ENCODE measurements at places on chromosomes 16 and 17.
A peak's percentile ranks its signal among the peaks of the same experiment; 100 is the strongest.

- DNase-seq = no peak
Observed at GRCh38 chr16:62149631-62150030, 113.4 kb upstream of the CDH8 start.

- DNase-seq = no peak
Observed at GRCh38 chr16:67914758-67915495, 16.7 kb downstream of the CTRL start.

DNA sequence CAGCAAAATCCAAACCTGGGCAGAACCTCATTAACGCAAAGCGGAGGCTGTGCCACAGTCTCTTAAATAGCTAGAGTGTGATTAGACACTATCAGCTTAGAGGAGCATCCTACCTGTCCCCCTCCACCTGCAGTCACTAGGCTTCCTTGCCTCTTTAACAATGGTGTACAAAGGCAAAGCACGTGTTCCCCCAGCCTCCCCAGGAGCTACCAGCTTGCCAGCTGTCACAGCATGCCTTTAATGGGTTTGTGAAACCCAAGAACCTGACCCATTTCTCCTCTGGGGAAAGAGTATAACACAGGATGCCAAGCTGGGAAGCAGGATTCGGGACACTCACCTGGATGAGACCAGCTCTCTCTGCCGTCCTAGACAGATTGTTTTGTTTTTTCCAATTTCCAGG lies 37.2 kb upstream of the TBX2 start:
- no peak for DNase-seq

DNA sequence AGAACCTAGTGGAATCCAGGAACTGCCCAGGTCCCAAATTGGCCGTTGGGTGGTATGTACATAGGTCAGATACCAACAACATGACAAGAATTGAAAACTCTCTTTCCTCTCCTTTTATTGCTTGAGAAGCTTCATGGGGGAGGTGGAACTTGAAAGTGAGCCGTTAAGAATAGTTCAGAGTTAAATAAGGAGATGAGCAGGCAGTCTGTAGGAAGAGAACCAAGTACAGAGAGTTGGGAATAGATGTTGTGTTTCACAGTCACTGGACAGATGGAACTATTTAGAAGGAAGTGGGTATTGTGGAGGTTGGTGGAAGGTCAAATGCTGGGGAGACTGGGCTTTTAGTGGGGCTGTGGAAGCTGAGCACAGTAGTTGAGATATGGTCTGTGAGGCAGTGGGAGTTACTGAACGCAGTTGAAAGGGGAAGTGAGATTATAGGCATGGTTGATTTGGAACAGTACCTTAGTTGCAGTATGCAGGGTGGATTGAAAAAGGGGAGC lies 26.4 kb downstream of the ARHGAP44 start:
- DNase-seq = no peak

- no peak for DNase-seq
Observed at GRCh38 chr17:43006639-43007551, at the start of gene IFI35. IFI35 (plus strand) TSS chr17:43006784; CDS start chr17:43006948, 164 bp downstream.

- DNase-seq = no peak
Observed at GRCh38 chr16:11448796-11449416, 103.6 kb downstream of the RMI2 start.

GRCh38 chr17:3575511-3575910 lies 17.9 kb upstream of the TRPV3 start:
- DNase-seq = no peak

DNA sequence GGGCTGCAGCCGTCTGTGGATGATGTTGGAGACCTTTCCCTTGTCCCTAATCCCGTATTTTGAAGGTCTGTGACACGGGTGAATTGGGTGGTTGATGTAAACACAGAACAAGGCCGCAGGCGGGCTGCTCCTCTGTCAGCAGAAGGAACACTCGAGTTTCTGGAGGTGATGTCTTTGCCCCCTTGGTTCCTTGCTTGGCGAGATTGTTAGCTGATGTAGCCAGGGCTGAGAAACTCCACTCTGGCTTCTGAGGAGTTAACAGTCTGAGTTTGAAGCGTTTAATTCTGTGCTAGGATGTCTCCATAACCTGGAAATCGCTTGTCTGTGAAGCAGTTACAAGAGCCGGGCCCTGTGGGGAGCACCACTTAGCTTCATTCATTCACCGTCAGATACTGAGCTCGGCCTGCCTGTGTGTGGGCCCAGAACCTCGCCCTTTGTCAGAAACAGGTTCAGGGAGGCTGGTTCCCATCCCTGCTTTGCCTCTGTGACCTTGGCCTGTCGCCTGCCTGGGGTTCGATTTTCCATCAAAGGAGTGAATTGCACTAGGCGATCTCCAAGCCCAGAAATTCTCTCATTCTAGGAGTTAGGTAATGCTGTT lies 1.3 kb downstream of the MAPK8IP3 start:
- DNase-seq = no peak

GRCh38 chr16:77784441-77785372 lies 3.7 kb upstream of the VAT1L start:
- no peak for DNase-seq

GRCh38 chr17:56739376-56739775 lies 94.3 kb downstream of the C17orf67 start:
- no peak for DNase-seq

DNA sequence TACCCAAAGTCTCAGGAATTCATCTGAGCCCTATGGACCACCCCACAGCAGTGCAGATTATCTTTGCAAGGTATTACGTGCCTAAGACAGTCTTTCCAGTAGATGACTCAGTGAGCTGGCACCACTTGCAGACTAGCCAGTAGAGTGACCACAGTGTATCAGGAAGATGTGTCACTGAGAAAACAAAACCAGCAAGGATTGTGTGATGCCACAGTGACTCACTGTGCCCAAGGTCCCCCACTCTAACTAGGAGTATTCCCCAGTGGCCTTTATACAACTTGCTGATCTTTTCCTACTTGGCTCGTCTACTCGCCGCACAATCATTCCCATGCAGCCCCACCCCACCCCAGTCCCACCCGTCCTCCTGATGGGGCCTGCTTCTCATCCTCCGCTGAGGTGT lies 26.8 kb upstream of the PRKCA start:
- no peak for DNase-seq

DNA sequence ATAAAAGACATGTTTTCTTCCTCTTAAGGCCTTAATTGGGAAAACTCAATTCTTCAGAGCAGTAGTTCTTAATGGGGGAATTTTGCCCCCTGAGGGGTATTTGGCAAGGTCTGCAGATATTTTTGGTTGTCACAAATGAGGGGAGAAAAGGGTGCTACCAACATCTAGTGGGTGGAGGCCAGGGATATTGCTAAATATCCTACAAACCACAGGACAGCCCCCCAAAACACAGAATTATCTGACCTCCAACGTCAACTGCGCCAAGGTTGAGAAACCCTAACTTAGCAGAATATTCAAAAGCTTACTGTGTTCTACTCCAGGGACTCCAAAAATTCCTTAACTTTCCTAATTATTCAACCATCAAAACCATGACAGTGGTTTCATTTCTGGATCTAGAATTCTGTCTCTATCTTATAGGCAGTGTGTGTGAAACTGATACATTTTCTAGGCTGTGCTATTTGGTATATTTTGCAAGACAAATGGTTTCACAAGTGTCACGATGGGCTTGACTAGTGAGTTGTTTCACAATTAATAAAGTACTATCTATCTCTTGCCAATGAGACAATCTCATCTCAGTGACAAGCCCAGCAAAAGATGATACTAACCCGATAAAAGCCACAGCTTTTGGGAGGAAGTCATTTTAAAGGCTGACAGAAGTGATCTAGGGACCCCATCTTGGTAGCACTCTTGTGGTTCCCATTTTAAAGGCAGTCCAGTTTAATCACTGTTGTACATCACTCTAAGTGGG lies 14.7 kb downstream of the TXNDC11 start:
- DNase-seq = no peak

GRCh38 chr16:20380782-20381181 lies 23.8 kb downstream of the PDILT start:
- DNase-seq = no peak

- no peak for DNase-seq
Observed at GRCh38 chr16:68416057-68417046, 32.0 kb downstream of the SMPD3 start.

- DNase-seq = no peak
Observed at GRCh38 chr17:57991537-57991936, 3.5 kb upstream of the VEZF1 start.

DNA sequence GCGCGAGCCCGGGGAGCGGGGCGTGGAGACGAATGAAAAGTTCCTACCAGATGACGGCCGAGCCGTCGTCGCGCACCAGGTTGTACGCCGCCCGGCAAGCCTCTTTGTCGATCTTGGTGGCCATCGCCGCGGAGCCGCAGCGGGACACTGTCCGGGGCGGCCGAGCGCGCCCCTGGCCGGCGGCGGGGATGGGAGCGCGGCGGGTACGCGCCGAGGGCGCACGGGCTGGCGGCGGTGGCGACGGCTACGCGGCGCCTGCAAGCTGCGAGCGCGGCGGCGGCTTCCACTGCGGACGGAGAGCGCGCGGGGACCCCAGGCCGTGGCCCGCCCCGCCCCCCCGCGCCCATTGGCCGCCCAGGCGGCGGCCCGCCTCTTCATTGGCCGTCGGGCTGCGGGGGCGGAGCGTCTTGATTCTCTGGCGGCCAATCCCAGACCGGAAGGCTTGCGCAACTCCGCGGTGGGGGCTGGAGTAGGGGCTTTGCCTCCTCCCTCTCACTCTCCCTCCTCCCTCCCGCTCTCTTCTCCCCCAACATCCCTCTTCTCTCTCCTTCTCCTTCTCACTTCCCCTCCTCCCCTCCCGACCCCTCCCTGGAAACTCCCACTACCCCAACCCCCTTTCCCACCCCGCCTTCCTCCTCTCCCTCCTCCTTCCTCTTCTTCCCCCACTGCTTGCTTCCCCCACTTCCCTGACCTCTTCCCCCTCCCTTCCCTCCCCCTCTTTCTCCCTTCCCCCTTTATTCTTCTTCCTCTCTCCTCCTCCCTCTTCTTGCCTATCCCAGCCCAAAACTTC lies at the start of gene COTL1:
TSS of gene COTL1 (minus strand) at position 288 of the 790 bp plus-strand sequence. CDS start at position 124, 164 bp downstream.
- peak; percentile 78 for DNase-seq

DNA sequence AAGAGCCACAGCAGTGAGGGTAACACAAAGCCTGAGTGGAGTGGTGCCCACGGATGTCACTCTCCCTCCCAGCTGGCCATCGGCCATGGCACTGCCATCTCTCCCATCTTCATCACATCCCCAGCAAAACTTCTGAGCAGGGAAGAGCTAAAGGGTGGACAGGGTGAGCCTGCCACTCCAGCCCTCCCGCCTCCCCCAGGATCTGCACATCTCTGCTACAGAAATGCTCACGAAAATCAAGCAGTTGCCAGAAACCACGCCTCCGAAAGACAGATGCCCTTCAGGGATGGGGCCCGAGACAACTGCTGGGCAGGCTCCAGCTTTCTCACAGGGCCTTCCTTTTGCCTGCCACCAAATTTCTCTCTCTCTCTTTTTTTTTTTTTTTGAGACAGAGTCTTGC lies 3.6 kb downstream of the GRIN2C start:
- DNase-seq = no peak

DNA sequence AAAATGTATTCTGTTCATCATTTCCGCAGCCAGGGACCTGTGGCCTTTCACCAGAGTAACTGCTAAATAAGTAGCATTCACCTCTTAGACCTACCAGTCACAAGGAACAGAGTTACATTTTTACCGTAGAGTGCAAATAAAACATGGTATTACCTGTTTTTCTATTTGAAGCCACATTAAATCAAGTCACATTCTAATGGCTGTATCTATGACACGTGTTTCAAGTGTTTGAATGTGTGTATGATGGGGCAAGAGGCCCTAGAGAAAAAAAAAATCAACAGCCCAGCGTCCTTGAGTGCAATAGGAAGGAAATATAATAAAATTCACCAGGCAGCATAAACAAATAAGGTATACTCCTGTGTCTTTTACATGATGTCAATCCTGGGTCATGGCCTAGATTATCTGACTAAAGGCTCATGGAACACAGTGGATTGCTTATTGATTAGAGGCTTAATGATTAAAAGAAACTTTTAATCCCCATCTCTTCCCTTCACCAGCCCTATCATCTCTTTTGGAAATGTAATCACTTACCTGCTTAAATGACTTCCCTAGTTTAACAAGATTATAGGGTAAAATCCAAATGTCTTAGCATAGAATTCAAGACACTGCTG lies 168.7 kb upstream of the CDH5 start:
- no peak for DNase-seq

- no peak for DNase-seq
Observed at GRCh38 chr17:74527081-74527480, 4.2 kb downstream of the CD300LB start.

DNA sequence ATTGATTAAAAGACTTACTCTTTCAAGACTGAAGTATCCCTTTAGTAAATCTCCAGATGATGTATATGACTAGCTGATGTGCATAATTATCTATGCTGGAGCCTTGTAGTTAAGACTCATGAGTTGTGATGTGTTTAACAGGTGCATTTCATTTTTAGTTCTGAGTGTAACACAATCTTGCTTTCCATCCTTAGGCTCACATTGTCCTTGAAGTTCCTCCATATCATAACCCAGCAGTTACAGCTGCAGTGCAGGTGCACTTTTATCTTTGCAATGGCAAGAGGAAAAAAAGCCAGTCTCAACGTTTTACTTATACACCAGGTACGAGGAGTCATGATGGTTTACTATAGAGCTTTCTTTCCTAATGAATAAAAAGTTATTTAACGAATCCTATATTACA lies 52.9 kb downstream of the ESRP2 start:
- no peak for DNase-seq

- no peak for DNase-seq
Observed at GRCh38 chr17:42563143-42563509, 1.2 kb downstream of the COASY start.

- DNase-seq = peak; percentile 66
Observed at GRCh38 chr17:7988750-7989178, 13.7 kb upstream of the GUCY2D start.

DNA sequence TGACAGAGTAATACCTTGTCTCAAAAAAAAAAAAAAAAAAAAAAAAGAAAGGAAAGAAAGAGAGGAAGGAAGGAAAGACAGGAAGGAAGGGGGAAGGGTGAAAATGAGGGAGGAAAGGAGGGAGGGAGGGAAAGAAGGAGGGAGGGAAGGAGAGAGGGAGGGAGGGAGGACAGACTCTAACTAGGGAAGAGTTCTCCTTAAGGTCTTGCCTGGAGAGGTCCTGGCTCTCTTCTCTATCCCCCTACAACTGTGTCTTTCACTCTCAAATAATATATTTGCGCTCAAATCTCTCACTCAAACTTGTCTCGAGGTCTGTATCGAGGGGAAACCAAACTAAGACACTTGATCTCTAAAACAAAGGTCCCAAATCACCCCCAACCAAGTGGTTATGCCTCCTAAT lies 35.6 kb downstream of the WDR59 start:
- DNase-seq = no peak

DNA sequence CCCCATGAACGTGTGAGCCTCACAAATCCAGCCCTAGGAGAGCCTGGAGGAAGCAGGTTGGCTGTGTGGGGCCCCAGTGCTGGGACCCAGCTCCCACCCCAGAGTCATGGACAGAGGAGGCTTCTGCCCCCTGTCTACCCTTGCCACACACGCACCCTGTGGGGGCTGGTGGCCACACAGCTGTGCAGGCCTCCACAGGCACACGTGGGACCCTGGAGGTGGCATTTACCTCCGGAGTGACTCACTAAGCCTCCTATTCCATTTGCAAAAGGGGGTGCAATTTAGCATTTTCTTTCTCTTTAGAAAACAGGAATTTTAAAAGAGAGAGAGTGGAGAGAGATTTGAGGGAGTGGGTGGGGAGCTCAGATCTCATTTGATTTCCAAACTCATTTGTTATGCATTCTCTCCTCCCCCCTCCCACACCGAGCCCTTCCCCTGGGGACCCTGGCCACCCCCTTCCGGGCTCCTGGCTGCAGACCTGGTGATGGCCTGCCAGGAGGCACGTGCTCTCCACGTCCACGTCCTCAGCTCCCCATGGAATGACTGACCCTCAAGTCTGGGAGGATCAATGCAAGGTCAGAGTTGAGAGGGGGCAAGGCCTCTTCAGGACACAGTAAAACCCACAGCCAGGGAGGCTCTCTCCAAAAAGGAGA lies 6.8 kb downstream of the PITPNM3 start:
- no peak for DNase-seq

All from cerebellar nuclear complex (tissue), 1 donor.